ENCODE measurements at places on chromosomes 3 and 15.

DNA sequence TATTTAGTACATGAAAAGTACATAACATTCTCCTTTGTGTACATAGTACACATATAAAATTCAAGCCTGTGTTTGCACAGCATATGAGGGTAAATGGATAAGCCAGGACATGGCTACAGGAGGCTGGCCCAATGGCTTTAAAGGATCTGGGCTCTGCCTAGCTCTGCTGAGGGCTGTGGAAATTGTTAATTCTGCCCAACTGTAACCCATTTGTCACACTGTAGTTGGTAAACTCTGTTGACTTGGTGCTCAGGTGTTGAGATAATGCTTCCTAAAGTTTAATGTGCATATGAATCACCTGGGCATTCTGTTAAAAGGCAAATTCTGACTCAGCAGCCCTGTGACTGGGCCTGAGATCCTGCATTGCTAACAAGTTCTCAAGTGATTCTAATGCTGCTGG, 196.5 kb upstream of the ZPLD1 start:
- no peak for DNase-seq

DNA sequence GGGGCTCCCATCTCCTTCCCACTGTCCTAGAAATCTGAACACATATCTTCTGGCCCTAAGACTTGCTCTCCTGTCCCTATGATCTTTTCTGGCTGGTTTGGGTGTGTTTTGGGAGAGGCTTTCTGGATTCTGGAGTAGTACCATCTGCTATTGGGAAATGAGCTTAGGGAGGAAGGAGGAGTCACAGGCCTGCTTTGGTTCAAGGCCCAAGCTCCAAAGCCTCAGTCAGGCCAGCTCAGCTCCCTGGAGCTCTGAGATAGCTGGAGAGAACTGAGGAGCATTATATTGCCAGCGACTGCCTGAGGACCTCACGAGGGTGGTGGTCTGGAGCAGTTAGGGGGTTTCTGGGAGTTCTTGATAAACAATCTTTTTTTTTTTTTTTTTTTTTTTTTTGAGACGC, 18.7 kb downstream of the RASGRF1 start:
- DNase-seq: no peak

DNA sequence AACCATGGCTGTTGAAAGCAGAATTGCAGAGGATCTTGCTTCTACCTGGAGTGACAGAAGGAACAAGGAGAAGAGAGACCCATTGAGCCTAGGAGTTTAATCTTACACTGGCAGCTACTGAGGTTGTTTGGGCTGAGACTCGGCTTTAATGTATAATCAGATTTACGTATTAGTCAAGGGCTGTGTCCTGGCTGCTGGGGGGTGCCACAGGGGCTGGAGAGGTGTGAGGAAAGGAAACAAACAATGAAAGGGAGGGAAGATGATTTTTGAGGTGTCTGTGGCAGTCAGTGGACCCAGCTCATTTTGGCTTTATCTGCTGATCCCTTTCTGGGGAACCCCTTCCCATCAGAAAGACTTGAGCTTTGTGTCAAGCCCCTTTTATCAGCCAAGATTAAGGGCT, 95.7 kb downstream of the PRICKLE2 start:
- DNase-seq: no peak

- no peak for DNase-seq
Measured at GRCh38 chr3:6791161-6791560, 69.8 kb upstream of the GRM7 start.

DNA sequence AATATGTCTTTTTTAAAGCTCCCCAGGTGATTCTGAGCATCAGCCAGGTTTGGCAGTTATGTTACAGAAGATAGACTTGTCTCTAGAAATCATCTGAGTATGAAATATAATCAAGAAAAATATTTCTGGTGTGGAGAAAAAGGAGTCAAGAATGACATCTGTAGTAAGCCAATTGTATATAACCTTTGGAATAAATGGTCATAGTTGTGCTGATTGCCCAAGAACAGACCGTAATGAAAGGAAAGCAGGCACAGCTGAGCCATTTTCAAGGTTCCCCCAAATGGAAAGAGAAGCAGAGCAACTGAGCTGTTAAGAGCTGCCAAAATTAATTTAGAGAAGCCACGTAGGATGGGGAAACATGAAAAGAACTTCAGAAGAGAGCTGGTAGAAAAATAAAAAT, 26.6 kb downstream of the GOLM2 start:
- DNase-seq: peak; percentile 10

DNA sequence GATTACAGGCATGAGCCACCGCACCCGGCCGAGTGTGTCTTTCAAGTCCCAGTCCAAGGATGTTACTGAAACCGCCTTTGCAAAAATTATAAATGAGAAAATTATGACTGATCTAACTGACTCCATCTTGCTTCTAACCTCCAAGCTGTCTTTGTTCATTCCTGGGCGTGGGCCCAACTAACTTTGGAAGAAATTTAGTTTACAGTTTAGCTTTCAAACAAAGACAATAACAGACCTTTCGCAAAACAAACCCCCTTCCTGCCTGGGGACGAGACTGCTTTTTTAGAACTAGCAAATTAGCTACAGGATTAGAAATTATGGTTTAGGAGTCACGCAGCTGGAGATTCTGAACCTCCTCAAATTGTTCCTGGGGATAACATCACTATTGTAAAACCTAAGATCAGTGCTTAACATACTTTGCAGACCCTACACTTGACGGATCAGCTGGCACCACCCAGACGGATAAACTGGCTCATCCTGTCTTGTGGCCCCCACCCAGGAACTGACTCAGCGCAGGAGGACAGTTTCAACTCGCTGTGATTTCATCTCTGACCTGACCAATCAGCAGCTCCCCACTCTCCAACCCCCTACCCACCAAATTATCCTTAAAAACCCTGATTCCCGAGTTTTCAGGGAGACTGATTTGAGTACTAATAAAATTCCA, 23.8 kb downstream of the NANOGP8 start:
- no peak for DNase-seq

- no peak for DNase-seq
Measured at GRCh38 chr3:52834871-52835501, at the start of gene MUSTN1. TSS of gene MUSTN1 (minus strand) at chr3:52835019. CDS start at chr3:52834948, 71 bp downstream.

DNA sequence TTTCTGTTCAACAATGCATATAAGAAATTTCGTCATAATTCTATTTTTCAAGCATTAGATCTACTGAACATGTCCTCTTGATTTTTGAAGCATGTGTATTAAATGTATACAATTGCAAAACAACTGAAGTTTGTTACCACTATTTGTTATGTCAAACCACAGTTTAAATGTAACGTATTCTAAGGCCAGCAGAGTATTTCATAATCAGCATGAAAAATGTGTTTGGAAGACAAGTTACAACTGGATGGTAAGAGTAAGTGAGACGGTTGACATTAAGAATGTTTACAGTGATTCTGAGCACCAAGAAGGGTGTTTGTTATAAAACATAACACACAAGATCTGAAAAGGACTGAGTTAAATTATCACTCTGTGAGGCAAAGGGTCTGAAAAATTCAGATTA, 738.4 kb downstream of the PLOD2 start:
- DNase-seq: no peak
